ENCODE measurements at places on chromosomes 11 and 22.

DNA sequence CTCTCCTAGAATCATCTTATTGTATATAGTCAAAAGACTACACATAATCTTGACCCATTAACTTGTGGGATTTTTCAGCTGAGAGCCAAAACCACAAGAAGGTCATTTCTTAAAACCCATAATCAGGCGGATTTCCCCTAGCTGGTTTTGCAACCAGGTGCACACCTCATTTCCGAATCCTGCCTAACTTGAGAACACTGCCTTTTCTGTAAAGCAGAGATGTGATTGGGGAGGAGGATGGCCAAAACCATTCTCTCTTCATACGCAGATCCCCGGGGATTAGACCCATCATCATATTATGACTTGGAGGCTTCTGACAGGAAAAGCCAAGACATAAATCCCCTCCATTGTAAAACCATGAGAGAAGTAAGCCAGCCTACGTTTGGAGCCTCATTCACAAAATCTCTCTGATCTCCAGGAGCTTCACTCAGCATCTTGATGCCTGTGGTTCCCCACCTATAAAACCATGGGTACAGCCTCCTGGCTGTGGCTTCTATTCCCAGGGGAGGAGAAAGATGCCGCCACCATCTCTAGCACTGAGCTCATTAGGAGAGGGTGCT lies 191.3 kb downstream of the KIF18A start:
- no peak for DNase-seq

GRCh38 chr22:25695146-25695545 lies 46.8 kb upstream of the MYO18B start:
- DNase-seq = no peak

DNA sequence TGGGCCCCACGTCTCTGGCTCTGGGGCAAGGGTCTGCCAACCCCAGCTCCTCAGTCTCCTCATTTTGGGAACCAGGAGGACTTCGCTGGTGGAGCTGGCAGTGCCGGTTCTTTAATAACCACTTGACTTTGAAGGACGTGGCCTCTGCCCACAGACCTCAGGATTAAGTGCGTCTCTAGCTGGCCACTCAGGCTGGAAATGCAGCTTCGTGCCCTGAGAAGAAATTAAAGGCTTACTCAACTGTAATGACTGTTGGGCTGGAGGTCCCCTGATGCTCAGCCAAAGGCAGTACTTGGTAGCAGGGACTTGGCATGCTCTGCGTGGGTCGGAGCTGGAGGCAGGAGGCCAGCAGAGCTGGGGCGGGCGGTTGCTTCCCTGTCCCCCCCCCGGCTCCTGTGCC lies 16.7 kb upstream of the PARVG start:
- DNase-seq = no peak

- DNase-seq = no peak
Measured at GRCh38 chr11:84558085-84558905, 1068.8 kb downstream of the DLG2 start.

GRCh38 chr11:128045094-128045725 lies 542.1 kb downstream of the ETS1 start:
- DNase-seq = no peak

DNA sequence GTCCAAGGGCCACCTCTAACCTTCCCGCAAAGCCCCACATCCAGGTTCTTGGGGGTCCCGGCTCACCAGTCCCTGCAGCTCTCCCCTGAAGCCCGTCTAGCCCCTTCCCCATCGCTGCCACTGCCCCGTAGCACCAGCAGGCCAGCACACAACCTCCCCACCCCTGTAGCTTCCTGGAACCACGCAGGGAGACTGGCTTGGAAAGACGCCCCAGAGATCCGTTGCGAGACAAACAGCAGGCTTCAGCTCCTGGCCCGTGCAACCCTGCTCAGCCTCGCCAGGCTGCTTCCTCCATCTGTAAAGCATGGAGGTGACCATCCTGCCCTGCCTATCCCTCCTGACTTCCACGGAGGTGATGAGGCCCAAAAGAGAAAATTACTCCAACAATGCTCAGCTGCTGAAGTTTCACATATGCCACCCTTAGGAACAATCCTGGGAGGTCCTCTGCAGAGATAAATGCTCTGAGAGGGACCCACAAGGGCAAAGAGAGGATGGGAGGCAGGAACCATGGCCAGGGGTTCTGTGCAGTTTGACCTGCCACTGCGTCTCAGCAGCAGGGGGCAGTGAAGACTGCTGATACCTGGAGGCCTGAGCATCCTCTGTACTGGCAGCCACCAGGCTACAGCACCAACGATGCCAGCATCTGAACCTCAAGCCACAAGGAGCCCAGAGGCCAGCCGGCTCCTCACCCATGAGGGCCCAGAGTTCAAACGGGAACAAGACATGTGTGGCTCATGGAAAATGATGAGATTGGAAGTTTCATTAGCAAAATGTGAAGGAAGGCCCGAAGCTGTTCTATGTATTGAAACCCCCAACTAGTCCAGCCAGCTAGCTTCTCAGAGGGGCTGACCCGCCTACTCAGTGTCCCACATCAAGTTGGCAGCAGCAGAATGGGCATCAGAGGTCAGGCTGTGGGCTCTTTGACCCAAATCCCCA lies 16.1 kb downstream of the DGCR2 start:
- DNase-seq = peak; percentile 31

GRCh38 chr22:21856197-21856596 lies 11.2 kb downstream of the MAPK1 start:
- no peak for DNase-seq

DNA sequence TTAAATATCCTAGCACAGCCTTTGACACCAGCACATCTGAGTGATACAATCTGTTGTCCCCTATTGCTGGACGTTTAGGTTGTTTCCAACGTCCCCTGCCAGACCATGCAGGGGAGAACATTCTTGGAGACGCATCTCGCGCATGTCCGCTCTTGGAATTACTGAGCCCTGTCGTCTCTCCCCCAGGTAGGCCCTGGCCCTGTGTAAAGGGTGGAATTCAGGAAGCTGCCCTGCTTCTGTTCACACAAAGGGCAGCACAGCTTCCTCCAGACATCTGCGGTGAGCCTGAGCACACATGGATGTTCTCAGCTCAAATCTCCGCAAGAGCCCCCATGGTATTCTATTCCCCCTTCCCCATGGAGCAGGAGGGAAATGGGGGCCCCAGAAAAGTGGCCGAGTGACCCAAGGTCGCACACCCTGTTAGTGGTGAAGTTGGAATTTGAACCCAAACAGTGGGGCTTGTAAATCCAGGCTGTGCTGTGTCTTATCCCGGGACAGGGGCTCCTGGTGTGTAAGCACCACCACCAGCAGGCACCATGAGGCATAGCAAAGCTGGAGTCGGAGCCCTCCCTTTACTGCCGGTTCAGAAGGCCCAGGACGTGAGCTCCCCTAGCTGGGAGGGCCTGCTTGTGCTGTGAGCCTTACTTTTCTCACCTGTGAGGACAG lies 5.0 kb upstream of the FGF19 start:
- DNase-seq = no peak

DNA sequence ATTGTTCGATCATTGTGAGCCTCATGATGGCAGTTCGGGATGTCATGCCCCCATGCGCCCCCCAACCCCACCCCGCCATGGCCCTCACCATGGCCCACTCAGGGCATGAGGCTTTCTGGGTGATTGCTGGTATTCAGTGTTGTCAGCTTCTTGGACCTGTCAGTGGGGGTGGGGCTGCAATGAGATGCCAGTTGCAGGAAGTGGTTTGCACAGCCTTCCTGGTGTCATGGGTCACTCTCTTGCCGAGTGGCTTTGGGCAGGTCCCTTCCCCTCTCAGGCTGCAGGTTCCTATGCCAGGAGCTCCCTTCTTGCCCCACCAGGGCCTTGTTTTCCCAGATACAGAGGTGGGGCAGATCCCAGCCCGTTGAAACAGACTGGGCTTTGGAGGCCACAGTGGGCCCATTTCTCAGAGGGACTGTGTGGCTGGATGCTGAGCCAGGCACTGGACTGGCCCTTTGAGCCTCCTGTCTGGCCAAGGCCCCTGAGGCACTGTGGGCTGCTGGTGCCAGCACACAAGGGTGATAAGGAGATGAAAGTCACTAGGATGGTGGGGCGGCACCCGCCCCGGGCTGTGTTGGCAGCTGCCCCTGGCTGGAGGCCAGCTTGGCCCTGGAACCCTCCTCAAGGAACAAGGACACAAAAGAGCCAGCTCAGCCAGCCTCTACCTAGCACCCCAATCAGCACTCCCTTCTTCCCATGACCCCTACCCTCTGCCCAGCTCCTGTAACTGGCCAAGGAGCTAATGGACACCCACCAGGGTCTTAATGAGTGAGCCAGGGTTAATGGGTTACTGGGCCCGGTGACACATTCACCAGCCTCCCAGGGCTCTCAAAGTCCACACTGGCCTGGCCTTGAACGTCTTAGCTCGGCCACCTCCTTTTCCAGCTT lies 1.5 kb upstream of the GGT1 start:
- no peak for DNase-seq
